Activated CD4-positive, alpha-beta T cell treated with anti-CD3 and anti-CD28 coated beads, Interleukin-10, Interleukin-2, amounts not matched to agents 100 ng/mL and 50 ng/mL, durations not matched to agents 16 hours and 8 hours (primary cell): ENCODE measurements at places on chromosomes 11 and 22.

GRCh38 chr11:117677729-117678310 is 119.2 kb downstream of the DSCAML1 start:
- no peak for DNase-seq

DNA sequence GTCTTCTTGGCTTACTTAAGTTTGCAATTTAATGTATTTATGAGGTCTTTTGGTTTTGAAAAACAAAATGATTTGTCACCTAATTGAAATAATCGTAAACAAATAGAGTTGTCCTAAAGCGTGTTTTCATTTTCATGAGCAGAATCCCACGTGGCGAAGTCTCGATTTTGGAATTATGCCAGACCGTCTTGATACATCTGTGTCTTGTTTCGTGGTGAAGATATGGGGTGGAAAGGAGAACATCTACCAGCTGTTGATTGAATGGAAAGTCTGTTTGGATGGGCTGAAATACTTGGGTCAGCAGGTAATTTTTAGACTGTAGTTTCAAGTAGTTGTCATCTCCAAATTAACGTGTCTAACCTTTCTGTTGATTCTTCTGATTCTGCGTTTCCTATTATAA is 64.7 kb downstream of the UVRAG start:
- no peak for DNase-seq

GRCh38 chr11:21948876-21949275 is 244.0 kb upstream of the ANO5 start:
- DNase-seq, result no peak

- no peak for DNase-seq
Observed at GRCh38 chr11:65962141-65962564, 619 bp downstream of the SART1 start.

GRCh38 chr11:4164884-4165590 is 70.4 kb downstream of the RRM1 start:
- no peak for DNase-seq

DNA sequence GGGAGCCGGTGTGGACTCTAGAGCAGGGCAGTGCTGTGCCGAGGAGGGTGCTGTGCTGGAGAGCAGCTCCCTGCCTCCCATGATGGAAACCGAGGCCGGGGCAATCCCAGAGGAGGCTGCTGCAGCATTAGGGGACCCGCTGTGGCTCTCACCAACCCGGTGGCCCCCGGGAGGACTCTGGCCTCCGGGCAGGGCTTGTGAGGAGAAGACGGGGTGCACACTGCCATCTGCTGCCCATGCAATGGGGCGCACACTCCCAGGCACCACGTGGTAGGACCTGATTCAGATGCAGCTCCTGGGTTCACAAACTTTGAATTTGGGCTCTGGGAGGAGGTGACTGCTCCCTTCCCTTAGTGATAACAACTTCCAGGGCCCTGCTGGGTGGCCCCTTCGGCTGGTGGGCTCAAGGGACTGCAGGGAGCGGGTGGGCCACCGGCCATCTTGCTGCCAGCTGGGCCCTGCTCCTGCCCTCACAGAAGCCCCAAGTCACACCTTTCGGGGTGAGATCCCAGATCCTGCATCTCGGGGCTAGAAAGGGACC is 93.8 kb upstream of the FGF3 start:
- peak; percentile 36 for DNase-seq

GRCh38 chr11:45396394-45396793 is 110.3 kb upstream of the SYT13 start:
- no peak for DNase-seq

DNA sequence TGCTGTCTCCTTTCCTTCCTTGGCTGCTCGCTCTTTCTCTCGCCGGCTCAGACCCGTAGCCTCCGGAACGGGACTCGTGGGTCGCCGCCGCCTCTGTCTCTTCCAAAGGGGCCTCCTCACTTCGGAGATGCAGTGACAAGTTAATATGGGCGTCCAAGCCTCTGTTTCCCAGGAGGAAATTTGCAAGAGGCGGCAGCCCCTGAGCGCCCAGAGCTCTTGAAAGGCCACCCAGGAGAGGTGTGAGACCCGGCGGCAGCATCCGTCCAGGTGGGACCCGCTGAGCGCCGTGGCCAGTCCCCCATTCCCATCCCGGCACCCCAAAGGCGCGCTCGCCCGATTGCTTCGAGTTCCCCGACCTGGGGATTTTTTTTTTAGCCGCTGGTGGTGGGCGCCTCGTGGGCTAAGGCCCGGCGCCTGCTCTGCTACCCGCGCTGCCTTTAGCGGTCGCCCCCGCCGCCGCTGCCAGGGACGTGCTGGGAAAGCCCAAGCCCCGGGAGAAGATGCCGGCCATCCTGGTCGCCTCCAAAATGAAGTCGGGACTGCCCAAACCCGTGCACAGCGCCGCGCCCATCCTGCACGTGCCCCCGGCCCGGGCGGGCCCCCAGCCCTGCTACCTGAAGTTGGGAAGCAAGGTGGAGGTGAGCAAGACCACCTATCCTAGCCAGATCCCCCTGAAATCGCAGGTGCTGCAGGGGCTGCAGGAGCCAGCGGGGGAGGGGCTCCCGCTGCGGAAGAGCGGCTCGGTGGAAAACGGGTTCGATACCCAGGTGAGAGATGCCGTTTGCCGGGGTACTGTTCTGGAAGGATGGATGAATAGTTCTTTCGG is 772 bp downstream of the NAV2 start:
- peak; percentile 8 for DNase-seq

- no peak for DNase-seq
Observed at GRCh38 chr11:132589791-132590190, 942.5 kb downstream of the OPCML start.

GRCh38 chr11:7577291-7578190 is 63.7 kb downstream of the PPFIBP2 start:
- DNase-seq, result peak; percentile 61

- no peak for DNase-seq
Observed at GRCh38 chr11:64519541-64519940, 71.5 kb upstream of the SLC22A12 start.
